ENCODE measurements at places on chromosomes 12 and 14. TPM values are rescaled to one million over a fixed set of nuclear protein-coding genes. Genes with fewer than 3 reads are reported as not detected.

DNA sequence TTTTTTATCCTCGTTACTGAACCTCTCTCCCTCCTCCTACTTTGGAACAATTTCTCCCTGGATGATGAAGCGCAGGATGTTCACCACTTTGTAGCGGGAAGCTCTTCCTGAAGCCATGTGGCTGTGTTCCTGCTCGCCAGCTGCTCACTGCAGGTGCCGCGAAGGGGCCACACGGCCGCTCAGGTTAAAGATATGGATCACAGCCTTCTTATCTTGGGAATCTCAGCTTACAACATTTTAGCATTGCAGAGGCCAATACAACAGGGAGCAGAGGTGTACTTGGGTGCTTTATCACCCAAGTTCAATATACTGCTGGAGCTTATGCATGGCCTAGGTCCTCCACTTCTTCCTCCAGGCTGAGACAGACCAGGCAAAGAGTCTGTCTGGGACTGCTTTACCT is 201.2 kb upstream of the G2E3 start:
- no peak for DNase-seq

- DNase-seq = no peak
Measured at GRCh38 chr12:106170285-106170684, 31.5 kb upstream of the NUAK1 start.

- no peak for DNase-seq
Measured at GRCh38 chr12:105805730-105806399, 332.9 kb downstream of the NUAK1 start.

The RASAL1 gene
- 8.8 TPM for total RNA-seq

Data from stomach (tissue), 19 donors.